ENCODE measurements at places on chromosomes 2 and 18. TPM values are rescaled to one million over a fixed set of nuclear protein-coding genes. Genes with fewer than 3 reads are reported as not detected.

The LAMA3 gene
- 2.3 TPM for total RNA-seq

The SPATA3 gene
- not detected for total RNA-seq

The UGT1A4 gene
- 0.29 TPM for total RNA-seq

The OR6B2 gene
- total RNA-seq: not detected

The GKN1 gene
- total RNA-seq: not detected

The GPR45 gene
- total RNA-seq: not detected

The SP3 gene
- total RNA-seq: 144 TPM

The EML6 gene
- total RNA-seq: 21.1 TPM

The LYPD6 gene
- 13.4 TPM for total RNA-seq

The CYP27A1 gene
- total RNA-seq: 45.4 TPM

The OTX1 gene
- total RNA-seq: 0.12 TPM

All from metanephros (tissue), 2 donors.